Fibroblast of lung (primary cell): ENCODE measurements at places on chromosomes 3 and 15. TPM values are rescaled to one million over a fixed set of nuclear protein-coding genes. Genes with fewer than 3 reads are reported as not detected.

DNA sequence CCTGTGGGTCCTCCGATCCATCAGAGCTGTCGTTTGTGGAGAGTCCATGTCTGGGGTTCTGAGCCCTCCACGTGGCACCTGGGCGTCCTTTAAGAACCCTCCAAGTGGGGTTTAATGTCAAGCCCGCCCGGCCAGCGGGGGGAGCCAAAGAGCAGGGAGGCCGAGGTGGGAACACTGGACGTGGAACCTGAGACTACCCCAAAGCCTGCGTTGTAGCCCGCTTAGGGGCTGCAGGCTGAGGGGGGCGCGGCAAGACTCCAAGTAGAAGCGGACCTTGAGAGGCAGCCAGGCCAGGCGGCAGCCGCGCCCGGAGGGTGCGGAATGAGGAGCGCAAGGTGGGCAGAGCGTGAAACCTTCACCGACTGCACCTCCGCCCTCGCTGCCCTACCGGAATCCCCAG, 126.2 kb upstream of the ATP10A start:
- no peak for DNase-seq

- no peak for DNase-seq
These were observed 198.1 kb upstream of the SATB1 start for GRCh38 chr3:18623220-18623619.

- DNase-seq: no peak
These were observed 1.5 kb downstream of the SNX33 start for GRCh38 chr15:75649045-75649761.

GRCh38 chr3:125134952-125135351, 77.6 kb downstream of the SLC12A8 start:
- no peak for DNase-seq

DNA sequence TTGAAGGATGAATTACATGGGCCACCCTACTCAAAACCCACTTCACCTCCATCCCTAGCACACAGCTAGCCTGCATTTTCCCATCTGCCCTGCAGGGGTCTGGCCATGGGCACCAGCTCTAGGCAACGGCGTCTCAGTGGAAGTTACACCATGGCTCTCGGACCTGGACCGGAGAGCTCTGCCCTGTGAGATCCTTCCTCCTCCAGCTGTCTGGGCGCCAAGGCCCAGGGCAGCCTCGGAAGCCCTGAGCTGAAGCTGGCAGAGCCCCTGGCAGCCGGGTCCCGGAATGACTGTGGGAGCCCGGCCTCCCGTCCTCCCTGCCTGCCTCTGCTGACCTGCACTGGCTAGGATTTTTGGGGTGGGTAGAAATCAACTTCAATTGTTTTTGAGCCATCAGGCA, 98.9 kb downstream of the CHSY1 start:
- no peak for DNase-seq

DNA sequence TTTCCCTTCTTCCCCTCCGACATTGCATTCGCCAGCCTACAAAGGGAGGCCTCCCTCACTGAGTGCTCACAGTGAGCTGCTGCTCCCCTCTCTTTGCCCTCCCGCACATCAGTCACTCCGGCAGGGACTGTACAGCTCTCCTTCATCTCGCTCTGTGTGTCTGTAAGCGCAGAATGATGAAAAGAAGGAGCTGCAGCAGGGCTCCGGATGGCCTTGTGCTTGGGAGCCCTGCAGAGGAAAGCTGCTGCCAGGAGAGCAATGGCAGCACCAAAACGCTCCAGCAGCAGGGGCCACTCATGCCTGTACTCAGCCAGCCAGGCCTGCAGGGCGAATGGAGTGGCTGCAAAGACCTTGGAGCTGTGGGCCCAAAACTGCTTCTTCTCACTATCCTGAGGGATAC, 107.0 kb upstream of the NSMCE3 start:
- no peak for DNase-seq

GRCh38 chr3:123153125-123154019, 48.4 kb upstream of the SEC22A start:
- no peak for DNase-seq

- no peak for DNase-seq
These were observed 9.7 kb upstream of the GATA2 start for GRCh38 chr3:128502712-128503111.

DNA sequence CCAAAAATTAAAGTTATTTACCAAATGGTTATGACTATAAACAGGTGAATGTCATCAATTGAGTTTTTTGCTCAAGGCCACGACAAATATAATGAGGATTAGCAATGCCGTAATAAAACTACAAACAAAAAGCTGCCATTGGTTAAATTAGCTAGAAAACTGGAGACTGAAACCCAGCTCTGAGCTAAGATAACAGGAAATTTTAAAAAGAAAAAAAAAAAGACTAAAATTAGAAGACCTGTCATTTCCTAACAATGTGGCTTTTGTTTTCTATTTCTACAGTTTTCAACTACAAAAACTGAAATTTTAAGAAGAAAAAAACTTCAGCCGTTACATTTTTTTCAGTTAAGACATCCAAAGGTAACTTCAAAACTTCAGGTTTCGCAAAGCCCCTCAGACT, 9.7 kb downstream of the SLC12A6 start:
- DNase-seq: no peak

- peak; percentile 27 for DNase-seq
These were observed 142.5 kb downstream of the XXYLT1 start for GRCh38 chr3:195128255-195129071.

GRCh38 chr3:67534594-67534993, 119.8 kb downstream of the SUCLG2 start:
- no peak for DNase-seq

GRCh38 chr3:106809623-106810299, 567.5 kb upstream of the CCDC54 start:
- DNase-seq: no peak

GRCh38 chr3:33831053-33831452, 32.6 kb downstream of the PDCD6IP start:
- DNase-seq: no peak

DNA sequence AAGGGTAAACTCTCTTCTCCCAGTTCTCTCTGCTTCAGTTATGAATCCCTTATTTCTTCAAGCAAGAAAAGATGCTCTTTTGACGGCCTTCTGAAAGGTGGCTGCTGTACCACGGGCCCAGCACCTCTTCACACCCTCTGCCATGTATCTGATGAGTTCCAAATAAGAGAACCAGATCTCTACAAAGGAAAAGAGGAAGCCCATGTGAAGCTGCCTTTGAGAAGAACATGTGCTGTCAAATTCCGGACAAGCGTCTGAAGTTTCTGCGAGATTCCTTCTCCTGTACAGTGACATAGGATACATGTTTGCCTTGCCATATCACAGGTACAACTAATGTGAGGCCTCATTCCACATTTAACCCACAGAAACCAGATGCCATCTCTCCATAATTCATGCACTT, 59.2 kb downstream of the SH3BP5 start:
- DNase-seq: no peak

- DNase-seq: peak; percentile 29
These were observed 80.1 kb downstream of the SSR3 start for GRCh38 chr3:156474560-156475389.

GRCh38 chr3:174710612-174711011, 148.5 kb upstream of the NAALADL2 start:
- DNase-seq: peak; percentile 38

DNA sequence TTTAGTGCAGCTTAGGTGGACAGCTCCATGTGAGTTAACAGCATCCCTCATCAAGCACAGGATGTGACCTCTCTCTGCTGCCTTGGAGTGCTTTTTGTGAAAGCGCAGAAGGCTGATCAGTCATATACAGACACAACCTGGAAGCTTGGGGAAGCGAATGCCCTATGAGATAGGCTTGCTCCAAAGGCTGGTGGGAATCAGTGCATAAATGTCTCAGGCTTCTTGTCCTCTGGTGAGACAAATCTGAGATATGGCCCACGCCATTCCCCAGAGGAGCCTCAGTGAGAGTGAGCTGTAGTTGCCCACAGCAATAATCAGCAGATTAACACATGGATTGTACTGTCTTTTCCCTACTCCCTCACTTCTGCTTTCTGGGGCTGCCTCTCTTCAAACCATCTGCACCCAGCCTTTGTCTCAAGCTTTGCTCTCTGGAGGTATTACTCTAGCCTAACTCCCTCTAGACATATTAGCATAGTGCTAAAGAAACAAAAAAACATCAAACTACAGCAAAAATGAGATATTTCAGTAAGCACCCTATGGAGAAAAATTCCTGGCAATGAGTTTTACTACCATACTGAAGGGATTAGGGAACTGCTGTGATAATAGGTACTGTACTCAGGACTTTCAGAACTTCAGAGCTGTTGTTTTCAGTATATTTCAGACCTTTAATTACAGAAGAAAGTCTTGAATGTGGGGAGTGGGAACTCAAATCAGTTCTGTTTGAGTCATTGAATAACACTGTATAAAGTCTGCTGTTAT, 113.7 kb downstream of the OXSM start:
- no peak for DNase-seq

DNA sequence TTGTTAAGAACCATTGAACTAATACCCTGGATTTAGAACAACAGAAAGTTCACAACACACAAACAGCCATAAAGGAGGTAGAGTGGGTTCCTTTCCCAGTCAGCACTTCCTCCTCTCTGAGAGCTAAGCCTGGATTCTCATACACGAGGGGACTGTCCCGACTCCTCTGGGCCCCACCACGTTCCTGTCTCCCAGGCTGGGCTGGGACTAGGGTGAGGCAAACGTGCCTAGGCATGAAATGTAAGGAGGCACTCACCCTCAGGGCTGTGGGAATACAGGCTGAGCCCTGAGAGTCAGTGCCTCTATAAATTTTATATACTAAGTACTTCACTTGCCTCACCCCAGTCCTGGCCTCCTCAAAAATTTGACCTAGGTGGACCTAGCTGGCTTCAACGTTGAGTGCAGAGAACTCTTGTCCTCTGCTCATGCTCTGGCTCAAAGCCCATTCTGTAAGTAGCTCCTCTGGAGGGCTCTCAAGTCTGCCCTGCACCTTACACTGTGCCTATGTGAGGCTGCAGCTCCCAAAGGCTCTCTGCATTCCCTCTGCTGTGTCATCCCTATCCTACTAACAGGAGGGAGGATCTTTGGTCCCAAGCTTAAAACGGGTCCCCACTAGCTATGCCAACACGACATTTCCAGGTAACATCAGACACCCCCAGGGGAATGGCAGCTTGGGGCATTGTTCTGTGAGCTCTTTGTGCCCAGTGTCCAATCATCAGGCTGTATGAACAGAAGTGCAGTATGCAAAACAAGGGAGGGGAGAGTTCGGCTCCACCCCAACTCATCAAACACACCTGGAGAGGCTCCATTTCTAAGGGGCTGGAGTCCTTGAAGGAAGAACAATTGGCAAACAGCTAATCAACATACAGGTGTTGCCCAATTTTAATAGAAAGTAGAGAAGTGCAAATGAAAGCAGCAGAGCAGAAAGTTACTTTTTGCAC, 233.2 kb downstream of the RPLP1 start:
- DNase-seq: no peak

Gene RPL4
- polyA plus RNA-seq: 3,360 and 3,456 TPM in 2 replicates

Gene ZSCAN29
- polyA plus RNA-seq: 6.2 and 6.5 TPM in 2 replicates

Gene CNTN6
- not detected in 2 replicates for polyA plus RNA-seq

Gene LEKR1
- polyA plus RNA-seq: 0.28 and 0.35 TPM in 2 replicates

Gene ROPN1B
- not detected in 2 replicates for polyA plus RNA-seq

Gene SST
- polyA plus RNA-seq: not detected in 2 replicates

Gene INKA1
- polyA plus RNA-seq: 2.9 and 6.5 TPM in 2 replicates

Gene CACNA1D
- 0.33 and 0.37 TPM in 2 replicates for polyA plus RNA-seq
